ENCODE measurements at places on chromosomes 4 and X.
A peak's percentile ranks its signal among the peaks of the same experiment; 100 is the strongest.

DNA sequence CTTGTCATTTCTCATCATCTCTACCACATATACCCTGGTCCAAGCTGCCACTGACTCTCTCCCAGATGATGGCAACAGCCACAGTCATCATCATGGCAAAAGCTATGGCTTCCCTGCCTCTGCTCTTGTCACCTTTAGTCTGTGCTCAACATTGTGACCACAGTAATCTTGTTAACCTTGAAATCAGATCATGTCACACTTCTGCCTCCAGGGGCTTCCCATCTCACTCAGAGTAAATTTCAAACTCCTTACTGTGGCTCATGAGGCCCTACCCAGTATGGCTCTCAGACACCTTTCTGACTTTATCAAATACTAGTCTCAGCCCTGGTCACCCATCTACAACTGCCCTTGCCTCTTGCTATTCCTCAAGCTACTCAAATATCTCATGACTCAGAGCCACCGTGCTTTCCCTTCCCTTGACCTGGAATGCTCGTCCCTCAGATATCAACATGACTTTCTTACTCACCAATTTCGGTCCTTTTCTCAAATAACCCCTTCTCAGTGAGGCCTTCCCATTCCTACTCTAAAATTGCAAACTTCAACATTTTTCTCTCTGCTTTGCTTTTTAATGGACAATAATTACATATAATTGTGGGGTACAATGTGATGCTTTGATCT is 41.1 kb upstream of the STIM2 start:
- DNase-seq, result no peak

- no peak for DNase-seq
Observed at GRCh38 chrX:103733017-103733416, 22.3 kb downstream of the TMEM31 start.

DNA sequence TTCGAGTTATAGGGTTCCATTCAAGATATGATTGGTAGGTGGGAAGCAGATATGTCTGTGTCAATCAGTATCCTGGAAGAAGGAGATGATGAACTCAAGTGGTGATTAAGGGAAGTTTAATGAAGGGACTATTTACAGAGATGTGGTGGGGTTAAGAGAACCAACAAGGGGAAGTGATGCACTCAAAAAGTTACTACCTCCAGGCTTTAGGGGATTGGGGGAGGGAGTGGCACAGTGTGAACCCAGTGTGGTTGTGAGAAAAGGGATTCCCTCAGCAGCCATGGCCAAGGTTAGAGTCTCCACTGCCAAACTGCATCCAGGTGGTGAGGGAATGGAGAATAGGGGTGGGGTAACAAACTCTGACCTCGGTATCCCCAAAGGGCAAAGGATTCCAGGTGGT is 27.9 kb downstream of the PKD2 start:
- DNase-seq, result no peak

DNA sequence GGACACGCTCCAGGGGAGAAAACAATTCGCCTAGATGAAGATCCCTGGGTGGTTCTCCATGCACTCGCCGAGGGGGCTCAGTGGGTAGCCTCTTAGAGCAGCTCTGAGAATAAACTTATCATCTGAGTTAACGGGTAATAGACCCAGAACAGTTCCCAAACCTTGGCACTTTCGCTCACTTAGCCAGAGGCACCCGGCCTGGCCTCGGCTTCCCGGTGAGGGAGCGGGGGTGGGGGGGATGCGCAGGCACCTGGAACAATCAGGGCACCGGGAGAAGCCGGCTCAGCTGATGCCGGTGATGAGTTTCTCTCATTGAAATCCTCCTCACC is 405 bp upstream of the ZAR1 start:
- no peak for DNase-seq

- no peak for DNase-seq
Observed at GRCh38 chr4:168784786-168785461, 225.1 kb downstream of the CBR4 start.

- DNase-seq, result no peak
Observed at GRCh38 chrX:18873189-18873791, 110.6 kb downstream of the PHKA2 start.

DNA sequence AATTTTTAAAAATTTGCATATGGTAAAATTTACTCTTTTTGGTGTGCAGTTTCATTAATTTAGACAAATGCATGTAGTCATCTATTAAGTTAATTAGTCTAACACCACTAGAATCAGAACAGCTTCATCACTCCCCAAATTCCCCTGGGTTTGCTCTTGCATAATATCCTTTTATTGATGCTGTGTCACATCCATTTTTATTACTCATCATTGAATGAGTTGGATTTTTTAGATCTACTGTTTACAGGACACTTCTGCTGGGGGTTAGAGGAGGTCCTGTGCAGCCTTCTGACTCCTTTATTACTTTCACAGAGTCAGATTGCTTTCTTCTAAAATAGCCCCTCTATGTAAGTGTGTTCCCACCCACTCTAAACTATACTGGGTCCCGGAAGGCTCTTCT is 65.9 kb downstream of the MTHFD2L start:
- no peak for DNase-seq

GRCh38 chrX:132217203-132218073 is 1.8 kb downstream of the RAP2C start:
- peak; percentile 89 for DNase-seq

DNA sequence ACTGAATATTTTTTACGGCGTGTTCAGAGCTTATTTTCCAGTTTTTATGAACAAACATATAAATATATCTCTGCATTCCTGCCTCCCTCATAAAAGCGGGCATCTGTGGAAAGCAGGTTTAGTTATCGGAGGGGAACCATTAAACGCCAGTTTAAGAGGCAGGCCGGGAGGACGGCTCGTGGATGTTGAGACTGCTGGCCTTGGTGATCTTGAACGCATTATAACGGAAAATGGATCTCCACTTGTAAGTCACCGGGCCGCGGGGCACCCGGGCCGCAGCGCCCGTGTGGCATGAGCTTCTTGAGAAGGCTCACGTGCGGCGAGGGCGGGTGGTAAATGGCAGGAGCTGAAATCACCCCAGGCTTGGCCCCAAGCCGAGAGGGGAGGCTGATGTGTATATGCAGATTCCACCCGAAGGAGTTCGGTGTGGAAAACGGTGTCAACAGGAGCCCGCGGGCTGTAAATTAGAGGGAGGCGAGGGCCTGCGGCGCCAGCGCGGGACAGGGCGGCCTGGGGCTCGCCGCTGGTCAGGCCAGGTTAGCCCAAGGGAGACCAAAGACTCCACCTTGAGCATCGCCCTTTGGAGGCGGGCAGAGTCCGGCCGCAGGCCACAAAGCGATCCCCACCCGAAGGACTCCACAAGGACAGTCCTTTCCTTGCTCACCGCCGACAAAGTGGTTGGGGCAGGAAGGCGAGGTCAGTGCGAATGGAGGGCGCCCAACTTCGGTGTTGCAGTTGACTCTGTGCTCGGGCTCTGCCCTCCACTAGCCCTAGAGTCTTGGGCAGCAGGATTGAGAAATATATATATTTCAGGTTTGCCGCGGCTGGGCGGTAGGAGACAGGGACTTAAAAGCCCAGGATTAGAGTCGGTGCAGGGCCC is 1.3 kb upstream of the HAND2 start:
- no peak for DNase-seq

DNA sequence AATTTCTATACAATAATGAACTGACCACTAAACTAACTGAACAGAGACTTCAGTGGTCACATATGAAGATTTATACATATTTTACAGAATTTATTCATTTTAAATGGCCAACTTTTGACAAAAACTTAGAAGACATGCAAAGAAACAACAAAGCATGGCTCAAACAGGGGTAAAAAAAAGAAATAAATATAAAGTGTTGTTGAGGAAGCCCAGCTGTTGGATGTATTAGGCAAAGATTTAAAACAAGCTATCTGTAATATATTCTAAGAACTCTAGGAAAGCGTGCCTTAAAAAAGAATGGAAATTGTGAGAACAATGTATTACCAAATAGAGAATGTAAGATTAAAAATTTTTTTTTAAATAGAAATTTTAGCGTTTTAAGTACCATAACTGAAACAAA is 210.9 kb upstream of the HTR2C start:
- no peak for DNase-seq

GRCh38 chr4:124686279-124686678 is 26.3 kb downstream of the ANKRD50 start:
- DNase-seq, result no peak

GRCh38 chrX:55839485-55839884 is 121.9 kb downstream of the RRAGB start:
- DNase-seq, result no peak
